NCI-H1092 treated with DMSO at 0.1 percent for 48 hours (cell line): ENCODE measurements at places on chromosomes 1 and 21.
A peak's percentile ranks its signal among the peaks of the same experiment; 100 is the strongest.

- DNase-seq, result no peak
Observed at GRCh38 chr1:184387069-184387475, 243 bp downstream of the C1orf21 start.

- DNase-seq, result no peak
Observed at GRCh38 chr1:3457910-3458883, 3.7 kb downstream of the ARHGEF16 start.

DNA sequence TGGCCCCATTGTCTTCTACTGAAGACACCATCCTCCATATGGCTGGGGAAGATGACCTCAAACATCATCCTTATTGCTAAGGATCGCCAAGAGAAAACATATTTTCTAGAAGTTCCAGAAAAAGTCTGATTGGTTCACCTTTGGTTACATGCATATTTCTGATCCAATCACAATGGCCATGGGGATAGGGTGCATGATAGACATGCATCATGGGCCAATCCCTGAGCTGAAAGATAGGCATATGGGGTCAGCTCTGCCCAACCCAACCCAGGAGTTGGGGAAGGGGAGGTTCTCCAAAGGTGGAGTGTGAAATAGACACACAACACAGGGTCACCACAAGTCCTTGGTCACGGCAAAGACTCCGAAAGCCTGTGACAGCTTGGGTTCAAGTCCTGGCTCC, 276.3 kb upstream of the TMEM51 start:
- no peak for DNase-seq

DNA sequence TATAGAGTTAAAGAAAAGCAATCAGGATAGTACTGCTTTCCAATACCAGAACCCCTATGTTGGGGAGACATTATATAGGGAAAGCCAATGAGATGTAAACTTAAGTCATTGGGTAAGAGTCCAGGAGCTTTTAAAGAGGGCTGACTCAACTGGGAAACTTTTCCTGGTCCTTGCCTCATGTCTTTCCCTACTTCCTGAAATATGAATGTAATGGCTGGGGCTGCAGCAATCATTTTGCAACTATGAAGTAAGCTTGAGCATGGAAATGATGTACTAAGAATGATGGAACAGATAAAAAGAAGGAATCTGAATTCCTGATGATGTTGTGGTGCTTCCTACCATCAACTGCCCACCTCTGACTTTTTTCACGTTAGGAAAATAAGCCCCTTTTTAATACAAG, 55.7 kb downstream of the WDR3 start:
- no peak for DNase-seq

- DNase-seq, result no peak
Observed at GRCh38 chr1:212454741-212455140, 22.0 kb downstream of the NENF start.

DNA sequence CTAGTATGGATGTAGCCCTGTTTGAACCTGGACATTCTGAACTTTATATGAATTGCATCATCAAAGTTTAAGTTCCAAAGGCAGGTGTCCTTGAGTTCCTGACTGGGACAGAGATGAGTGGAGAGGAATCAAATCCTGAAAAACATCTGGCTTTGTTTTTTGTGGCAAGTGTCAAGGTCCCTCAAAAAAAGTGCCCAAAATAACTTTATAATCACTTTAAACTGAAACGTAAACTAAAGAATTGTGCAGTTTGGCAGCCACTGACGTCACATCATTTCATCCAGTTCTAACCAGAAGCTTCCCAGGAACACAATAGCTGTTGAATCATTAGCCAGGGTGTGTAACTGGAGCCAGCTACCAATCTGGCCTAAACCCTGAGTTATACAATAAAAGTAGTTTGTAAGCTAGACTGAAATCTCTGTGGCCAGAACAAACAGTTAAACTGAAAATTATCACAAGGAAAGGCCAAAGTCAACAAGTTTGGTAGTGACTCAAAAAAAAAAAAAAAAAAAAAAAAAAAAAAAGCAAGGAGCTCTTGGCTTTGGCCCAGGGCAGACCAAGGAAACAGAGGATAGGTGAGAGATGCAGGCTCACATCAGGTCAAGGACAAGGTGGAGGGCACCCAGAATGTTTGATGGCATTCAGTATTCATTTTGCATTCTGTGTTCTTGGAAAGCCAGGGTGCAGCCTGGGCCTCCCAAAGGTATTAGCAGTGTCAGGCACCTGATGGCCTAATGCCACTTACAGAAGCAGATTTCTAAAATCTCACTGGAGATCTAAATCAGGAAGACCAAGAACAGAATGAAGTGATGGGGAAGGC, 74.3 kb downstream of the TNFSF18 start:
- no peak for DNase-seq

DNA sequence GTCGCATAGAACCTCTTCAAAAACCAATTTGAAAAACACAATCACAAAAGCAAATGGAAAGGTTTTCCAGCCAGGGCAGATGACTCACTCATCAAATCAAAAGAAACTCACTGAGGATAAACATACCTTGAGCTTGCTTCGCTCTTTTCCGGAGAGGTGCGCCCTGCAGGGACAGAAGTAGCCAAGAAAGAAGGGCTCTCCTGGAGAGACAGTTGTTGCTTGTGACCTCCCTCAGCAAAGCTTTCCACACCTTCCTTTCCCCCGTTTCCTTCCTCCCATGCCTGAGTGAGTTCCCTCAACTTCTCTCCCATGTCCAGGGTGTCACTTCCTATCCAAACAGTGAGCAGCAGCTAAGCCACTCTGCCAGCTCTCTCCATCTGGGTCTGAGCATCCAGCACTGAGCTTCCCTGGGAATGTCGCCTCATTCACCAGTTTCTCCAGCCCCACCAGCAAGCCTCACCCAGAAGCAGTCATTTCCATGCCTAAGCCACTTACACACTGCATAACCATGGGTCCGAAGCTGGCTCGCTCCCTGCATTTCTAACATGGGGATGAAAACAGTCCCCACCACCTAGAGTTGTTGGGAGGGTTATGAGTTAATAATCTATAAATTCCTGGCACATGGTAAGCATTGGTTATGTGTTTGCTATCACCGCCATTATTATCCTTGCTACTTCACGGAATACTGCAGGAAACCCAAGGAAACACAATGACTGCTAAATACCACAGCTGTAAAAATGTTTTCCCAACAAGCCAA, 75.0 kb downstream of the PTPN14 start:
- DNase-seq, result no peak

DNA sequence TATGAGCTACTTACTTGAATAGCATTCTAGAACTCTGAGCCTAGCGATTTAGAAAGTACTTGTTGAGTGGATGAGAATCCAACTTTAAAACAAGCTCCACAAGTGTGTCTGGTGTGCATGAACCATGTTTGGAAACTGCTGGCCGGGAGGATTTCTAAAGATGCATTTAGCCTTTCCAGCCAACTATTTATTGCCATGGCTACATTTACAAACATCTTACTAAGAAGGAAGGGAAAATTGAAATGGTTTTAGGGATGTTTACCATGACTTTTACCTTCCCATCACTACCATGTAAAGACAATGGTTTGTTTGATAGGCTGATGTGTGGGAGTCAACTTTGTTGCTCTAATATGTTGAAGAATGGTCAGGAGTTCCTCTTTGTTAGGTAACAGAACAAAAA, 37.7 kb upstream of the ARHGAP29 start:
- DNase-seq, result no peak

DNA sequence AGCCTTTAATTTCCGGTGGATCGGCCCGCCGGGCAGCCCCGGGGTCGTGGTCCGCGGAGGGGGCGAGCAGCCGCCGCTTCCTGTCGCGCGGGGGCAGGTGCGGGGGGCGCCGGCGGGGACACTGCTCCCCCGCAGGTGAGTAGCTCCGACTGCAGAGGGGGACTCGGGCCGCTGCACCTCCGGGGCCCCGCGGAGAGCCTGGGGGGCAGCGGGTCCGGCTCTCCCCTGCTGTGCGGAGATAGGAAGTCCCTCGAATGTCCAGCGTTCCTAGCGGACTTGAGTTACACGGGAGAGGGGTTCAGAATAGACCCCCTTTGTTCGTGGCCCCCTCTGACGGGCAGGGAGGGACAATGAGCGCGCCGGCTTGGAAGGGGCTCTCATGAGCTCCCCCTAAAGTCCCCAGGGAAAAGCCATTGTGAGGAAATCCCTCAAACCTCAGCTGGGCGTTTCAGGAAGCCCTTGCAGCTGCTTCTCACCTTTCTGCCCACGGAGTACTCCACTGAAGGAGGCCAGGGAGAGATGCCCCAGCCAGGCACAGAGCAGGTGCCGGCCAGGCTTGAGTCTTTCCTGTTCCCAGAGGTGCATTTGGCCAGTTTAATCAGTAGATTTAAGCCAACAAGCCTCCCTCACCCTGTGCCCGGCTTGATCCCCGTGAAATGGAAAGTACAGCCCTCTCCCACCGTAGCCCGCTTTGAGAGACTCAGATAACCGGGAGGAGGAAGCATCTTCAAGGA, 925 bp downstream of the PDE9A start:
- peak; percentile 66 for DNase-seq

DNA sequence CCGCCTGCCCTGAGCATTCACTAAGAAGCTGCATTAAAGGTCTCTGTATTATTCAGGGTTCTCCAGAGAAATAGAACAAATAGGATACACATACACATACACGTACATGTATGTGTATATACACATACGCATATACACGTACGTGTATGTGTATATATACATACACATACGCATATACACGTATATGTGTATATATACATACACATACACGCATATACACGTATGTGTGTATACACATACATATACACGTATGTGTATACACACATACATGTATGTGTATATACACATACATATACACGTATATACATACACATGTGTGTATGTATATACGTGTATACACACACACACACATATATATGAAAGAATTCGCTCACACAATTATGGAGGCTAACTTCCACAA, 108.9 kb upstream of the BARHL2 start:
- DNase-seq, result no peak

GRCh38 chr1:218614031-218614430, 268.9 kb downstream of the TGFB2 start:
- DNase-seq, result no peak

- DNase-seq, result no peak
Observed at GRCh38 chr1:167746013-167746672, 24.4 kb downstream of the MPZL1 start.

DNA sequence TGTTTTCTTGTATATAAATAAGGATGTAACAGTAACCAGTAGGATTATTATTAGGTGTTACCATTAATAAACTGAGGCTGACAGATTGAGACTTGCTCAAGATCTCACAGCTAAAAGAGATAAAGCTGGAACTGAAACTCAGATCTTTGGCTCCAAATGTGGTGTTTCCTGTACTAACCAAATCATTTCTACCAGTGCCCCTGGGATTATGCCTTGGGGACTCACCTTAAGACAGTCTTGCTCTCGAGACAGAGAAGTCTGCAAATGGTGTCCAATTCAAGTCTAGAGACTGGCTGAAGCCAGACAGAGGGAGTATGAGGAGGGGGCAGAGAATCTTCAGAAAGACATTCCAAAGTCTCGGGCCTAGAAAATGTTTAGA, 593 bp upstream of the CD53 start:
- no peak for DNase-seq

DNA sequence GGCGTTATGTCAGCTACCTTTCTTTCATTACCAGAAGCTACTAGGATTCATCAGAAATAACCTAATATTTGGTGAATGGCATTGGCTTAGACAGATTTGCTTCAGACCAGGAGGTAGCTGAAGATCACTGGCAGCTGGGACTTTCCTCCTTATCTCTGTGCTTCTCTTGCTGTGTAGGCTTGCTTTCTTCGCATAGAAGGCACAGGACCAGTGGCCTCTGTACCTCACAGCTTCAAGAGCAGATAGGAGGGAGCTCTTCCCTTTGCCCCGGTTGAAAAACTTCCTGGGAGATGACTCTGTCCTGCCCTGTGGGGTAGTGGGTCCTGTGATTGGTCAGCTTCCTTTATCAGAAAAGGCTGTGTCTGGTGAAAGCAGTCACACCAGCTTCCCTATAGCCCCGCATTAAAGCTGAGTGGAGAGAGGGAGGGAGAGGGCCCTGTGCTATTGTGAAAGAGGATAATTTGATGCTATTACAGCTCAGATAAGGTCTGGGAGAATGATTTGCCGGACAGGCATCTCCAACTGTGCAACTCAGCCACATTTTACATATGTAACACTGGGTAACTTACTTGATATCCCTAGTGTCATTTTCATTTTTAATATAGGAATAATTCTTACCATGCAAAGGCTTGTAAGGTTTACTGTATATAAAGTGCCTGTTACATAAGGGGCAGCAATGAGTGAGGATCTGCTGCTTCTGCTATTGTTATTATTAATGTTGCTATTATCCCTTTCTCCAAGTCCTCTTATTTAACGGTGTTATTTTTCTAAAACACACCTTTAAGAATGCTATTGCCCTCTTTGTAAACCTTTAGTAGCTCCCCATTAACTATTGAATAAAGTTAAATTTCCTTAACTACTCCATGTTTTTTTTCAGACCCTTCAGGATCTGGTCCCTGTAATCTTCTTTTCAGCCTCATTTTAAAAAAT, 31.6 kb downstream of the OSBPL9 start:
- DNase-seq, result no peak

DNA sequence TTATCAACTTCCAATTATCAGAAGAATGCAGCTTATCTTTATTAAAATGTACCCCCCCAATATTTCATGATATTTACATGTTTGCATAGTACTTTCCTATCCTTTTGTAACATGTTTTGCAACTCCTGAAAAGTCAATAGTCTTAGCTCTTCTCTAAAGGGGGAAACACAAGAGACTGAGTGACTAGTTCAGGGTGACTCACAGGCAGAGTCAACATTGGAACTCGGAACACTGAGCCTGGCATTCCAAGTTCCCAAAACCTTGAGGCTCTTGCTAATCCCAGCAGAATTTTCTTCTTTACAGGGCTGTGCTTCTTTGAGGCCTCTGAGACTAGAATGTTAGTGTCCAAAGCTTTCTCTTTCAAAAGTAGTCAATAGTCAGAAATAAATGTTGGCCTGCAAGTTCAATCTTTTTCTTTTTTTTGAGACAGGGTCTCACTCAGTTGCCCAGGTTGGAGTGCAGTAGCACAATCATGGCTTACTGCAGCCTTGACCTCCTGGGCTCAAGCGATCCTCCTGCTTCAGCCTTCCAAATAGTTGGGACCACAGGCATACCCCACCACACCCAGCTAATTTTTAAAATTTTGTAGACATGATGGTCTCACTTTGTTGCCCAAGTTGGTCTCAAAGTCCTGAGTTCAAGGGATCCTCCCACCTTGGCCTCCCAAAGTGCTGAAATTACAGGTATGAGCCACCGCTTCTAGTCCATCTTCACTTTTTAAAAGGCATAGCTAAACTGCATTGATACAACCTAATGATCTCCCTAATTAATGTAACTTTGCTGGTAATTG, 37.5 kb downstream of the ZNF281 start:
- DNase-seq, result no peak

- DNase-seq, result no peak
Observed at GRCh38 chr1:228497817-228498216, 10.6 kb downstream of the RNF187 start.

GRCh38 chr21:43605320-43606215, 53.7 kb downstream of the HSF2BP start:
- no peak for DNase-seq

- no peak for DNase-seq
Observed at GRCh38 chr1:86416343-86416742, 7.6 kb upstream of the CLCA2 start.

- DNase-seq, result no peak
Observed at GRCh38 chr21:16073586-16073985, 343.8 kb downstream of the USP25 start.

- DNase-seq, result no peak
Observed at GRCh38 chr1:109759513-109760334, 4.0 kb downstream of the EPS8L3 start.

- DNase-seq, result peak; percentile 43
Observed at GRCh38 chr1:234972411-234973191, 156.0 kb downstream of the TOMM20 start.
